ENCODE measurements at places on chromosomes 7 and 10.

DNA sequence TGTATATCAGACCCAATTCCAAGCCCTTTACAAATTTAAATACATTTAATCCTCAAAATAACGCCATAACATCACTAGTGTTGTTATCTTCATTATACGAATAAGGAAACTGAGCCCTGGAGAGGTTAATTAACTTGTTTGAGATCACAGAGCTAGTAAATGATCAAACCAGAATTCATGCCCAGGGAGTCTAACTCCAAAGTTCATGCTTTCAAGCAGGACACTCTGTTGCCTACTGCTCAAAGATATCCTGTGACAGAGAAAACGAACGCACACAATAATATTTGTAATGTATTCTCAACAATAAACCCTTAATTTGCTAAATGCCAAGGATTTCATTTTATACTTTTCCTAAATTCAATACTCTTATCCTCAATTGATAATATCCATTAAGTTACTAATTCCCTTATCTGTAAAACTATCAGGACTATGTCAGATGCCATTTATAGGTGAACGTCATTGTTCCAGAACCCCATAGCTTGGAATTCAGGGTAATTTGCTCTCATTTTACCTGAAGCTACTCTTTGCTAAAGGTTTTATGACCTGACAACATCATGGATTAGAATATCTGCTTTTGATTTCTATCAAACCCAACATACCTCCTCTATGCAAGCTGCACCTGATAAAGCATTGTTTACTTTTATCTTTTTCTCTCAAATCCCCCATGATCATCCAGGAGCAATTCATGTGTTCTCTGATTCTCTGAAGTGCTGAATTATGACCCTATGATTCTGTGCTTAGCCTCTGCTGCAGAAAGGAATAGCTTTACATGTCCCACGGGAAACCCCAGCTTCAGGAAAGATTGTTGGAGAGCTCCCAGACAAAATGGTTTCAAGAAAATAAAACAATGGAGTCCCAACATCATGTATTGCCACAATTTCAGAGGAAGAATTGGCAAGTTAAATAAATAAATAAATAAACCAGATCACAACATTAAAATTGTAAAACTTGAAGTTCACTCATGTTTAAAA lies 150.2 kb upstream of the CDK1 start:
- DNase-seq = no peak

DNA sequence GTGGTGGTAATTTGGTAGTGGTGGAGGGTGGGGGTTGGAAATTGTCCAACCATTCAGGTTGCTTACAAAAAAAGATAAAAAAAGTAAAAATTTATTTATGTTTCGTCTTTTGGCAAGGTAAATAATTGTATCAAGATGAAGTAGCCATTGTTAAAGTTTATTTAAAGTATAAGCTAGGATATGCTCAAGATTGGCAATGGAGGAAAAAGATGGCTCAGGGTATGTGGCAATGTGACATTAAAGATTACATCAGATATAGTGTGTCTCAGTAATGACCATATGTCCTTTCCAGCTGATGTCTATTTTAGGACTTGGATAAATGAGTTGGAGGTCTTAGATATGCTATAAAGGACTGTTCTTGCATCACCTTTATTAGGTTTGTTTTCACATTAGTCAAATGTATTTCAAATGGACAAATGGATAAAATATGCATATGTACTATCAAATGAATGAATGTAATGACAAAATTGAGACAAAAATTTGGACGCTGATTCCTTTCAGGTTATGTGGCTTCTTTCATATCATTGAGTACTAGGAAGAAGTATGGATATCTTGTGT lies 60.9 kb downstream of the ST7 start:
- DNase-seq = no peak

DNA sequence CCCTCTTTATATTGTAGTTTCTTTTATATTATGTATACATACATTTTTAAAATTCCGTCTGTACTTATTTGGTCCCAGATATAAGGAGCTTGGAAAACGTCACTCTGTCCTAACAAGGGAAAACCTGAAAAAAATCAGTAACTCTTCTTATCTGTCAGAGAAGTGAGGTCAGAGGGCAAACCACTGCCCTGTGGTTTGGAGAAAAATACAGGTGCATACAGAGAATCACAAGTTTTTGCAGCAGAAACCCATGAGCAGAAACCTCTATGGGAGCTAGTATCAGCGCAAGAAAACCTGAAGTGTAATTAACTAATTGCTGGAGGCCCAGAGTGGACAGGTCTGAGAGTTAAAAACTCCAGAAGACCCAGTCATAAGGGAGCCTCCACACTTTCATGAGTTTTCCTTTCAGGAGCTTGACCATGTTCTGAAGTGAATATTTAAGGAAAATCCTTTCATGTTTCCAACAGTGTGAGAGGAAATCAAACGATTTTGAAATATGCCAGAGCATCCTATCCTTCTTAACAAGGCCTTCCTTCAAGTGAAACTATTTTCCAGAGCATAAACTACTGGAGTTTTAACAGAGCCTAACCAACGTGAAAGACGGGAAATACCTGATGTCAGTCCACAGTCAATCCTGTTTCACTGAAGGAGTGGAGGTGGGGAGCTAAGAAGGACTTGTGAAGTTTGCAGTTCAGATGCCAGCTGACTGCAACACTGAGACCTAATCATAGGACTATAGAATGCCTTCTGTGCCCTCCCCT lies 290.8 kb upstream of the BMPER start:
- no peak for DNase-seq

GRCh38 chr10:72812753-72813430 lies 80.6 kb upstream of the OIT3 start:
- DNase-seq = no peak

Measured in SW480 (cell line).